Activated CD4-positive, CD25-positive, alpha-beta regulatory T cell (primary cell): ENCODE measurements at places on chromosomes 1 and 21.

DNA sequence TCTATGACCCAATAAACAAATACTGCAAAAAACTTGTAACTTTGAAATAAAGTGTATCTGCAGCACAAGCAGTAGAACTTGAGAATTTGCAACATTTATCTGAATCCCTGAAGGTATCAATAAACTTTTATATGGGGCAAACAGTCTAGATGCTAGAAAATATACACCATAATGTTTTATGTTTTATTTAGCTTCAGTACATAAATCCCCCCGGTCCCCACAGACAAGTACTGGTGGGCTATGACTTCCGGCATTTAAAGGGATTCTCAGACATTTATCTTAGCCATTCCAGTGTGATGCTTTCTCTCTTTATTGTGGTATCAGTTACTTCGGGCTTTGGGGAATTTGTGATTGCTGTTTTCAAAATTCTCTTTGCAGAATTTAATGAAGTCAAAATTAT is 390.4 kb downstream of the SIPA1L2 start:
- DNase-seq: no peak

DNA sequence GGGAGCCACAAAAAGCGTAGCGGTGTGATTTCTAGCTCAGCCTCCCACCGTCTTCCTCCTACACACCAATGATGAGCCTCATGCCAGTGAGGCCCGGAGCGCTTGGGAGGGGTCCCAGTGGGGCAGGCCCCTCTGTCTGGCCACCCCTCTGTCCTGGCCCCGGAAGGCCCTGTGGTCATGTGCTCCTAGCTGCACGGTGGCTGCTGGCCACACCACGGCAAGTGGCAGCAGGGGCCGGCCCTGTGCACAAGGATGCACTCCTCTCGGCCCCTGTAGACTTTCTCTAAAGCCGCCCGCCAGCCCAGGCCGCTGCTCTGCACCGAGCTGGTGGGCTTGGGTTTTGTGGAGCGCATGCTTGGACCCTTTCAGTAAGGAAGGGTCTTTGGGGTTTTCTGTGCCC is 53.6 kb downstream of the KCNAB2 start:
- DNase-seq: no peak

GRCh38 chr1:113192242-113192641 is 119.2 kb downstream of the LRIG2 start:
- no peak for DNase-seq

GRCh38 chr1:37722181-37723071 is 30.1 kb downstream of the CDCA8 start:
- DNase-seq: no peak

DNA sequence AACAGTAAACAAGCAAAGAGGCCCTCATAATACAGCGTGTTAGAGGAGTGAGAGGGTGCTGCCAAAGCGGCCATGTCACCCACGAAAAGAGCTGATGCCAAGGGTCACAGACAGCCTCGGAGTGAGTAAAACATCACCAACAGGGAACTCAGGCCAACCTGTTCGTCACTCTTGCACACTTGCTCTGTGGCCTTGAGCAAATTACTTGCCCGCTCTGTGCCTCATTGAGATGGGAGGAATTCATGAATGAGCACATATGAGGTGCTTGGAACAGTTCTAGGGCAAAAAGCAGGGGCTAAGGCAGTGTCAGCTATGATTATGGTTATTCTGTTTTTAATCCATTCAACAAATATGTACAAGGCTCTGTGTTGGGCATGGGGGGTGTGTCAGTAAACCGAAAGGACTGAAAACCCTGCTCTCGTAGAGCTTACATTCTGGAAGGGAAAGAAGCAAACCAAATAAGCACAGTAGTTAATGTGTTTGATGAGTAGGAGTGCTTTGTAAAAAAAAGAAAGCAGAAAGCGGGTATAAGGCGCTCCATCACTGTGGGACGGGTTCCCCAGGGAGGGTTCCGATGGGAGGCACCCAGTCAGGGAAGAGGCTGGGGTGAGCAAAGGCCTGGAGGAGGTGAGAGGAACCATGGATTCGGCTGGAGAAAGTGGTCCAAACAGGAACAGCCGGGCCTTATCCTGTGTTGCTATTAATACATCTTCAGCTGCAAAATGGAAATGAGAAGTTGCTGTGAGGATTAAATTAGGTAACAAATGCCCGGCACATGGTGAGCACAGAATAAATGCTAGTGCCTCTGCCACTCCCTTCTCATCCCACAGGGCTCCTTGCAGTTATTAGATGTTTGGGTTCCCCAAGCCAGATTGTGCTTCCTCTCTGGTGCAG is 39.5 kb upstream of the RD3 start:
- no peak for DNase-seq
